ENCODE measurements at places on chromosomes 16 and 17. TPM values are rescaled to one million over a fixed set of nuclear protein-coding genes. Genes with fewer than 3 reads are reported as not detected.

Gene SCGB1C2
- not detected for total RNA-seq

Gene IL34
- not detected for total RNA-seq

Gene HEATR3
- 13.3 TPM for total RNA-seq

Gene SKAP1
- total RNA-seq: not detected

Gene CACNG1
- total RNA-seq: not detected

Gene CLEC16A
- 32.4 TPM for total RNA-seq

Gene TEKT3
- not detected for total RNA-seq

Gene KCNH6
- total RNA-seq: not detected

Gene SLFN12L
- total RNA-seq: 0.35 TPM

Gene SEPTIN1
- total RNA-seq: 1.3 TPM

Gene PRSS8
- total RNA-seq: 24.6 TPM

Gene ZFHX3
- 27.4 TPM for total RNA-seq

Gene TMEM97
- 12.1 TPM for total RNA-seq

Gene SLC16A11
- not detected for total RNA-seq

Gene B9D1
- total RNA-seq: 33.0 TPM

Gene CHST4
- not detected for total RNA-seq

Gene PTGES3L
- 0.83 TPM for total RNA-seq

Gene ANKS4B
- total RNA-seq: not detected

Gene MLX
- 37.3 TPM for total RNA-seq

Gene PPP1R9B
- 33.4 TPM for total RNA-seq

Gene MBTPS1
- 75.1 TPM for total RNA-seq

Gene CD19
- not detected for total RNA-seq

Gene GNGT2
- not detected for total RNA-seq

Gene KRTAP3-1
- total RNA-seq: not detected

Gene RAB26
- total RNA-seq: 1.0 TPM

Gene SLC9A5
- 0.40 TPM for total RNA-seq

Gene ASPHD1
- total RNA-seq: 4.8 TPM

Gene ST6GALNAC2
- total RNA-seq: 5.0 TPM

Gene DNAH17
- not detected for total RNA-seq

Gene CSH1
- total RNA-seq: not detected

Gene FBXO39
- 1.7 TPM for total RNA-seq

Gene KRTAP9-2
- not detected for total RNA-seq

Gene ELMO3
- 12.0 TPM for total RNA-seq

Gene STAC2
- 1.2 TPM for total RNA-seq

Gene CD300LF
- not detected for total RNA-seq

Gene SYT17
- not detected for total RNA-seq
